ENCODE measurements at places on chromosomes 5 and 9.

- no peak for DNase-seq
Observed at GRCh38 chr9:76613974-76614373, 150.3 kb upstream of the PCA3 start.

- DNase-seq: no peak
Observed at GRCh38 chr5:97554977-97555643, 372.1 kb upstream of the RIOK2 start.

DNA sequence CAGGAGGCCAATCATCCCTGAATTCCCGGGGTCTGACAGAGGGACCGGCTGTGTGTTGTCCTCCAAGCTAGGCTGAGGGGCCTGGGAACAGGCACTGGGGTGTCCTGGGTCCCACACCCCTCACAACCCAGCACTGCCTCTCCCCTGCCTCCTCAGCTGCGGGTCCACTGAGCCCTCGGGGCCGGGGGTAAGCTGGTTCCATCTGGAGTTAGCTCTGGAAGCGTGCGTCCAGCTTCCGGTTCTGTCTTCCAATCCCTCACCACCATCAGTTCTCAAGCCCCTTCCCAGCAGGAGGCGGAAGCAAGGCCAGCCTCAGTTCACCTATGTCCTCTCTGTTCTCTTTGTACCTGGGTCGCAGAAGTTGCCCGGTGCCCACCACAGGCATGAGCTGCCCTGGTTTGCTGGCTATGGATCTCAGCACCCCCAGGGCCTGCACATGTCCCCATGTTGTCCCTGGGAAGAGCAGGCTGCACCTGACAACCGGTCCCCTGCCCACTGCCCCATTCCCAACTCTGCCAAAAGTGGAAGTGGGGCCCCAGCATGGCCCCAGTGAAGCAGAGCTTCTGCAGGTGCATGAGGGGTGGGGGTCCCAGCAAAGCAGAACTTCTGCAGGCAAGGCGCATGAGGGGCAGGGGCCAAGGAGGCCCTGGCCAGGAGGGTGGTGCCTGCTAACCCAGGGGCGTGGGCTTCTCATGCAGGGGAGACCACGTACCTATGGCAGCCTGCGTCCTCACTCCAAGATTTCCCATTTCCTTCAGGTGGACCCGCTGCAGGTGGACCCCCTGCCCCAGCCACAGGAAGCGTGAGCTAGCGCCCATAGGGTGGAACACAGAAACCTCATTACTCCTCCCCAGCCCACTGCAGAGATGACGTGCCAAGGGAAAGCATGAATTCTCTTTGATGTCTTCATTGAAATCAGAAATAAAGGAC is 111.9 kb downstream of the ZNF354C start:
- DNase-seq: no peak

GRCh38 chr9:26685818-26686217 is 206.8 kb downstream of the CAAP1 start:
- no peak for DNase-seq

- no peak for DNase-seq
Observed at GRCh38 chr5:94442991-94443390, 175.4 kb downstream of the KIAA0825 start.

DNA sequence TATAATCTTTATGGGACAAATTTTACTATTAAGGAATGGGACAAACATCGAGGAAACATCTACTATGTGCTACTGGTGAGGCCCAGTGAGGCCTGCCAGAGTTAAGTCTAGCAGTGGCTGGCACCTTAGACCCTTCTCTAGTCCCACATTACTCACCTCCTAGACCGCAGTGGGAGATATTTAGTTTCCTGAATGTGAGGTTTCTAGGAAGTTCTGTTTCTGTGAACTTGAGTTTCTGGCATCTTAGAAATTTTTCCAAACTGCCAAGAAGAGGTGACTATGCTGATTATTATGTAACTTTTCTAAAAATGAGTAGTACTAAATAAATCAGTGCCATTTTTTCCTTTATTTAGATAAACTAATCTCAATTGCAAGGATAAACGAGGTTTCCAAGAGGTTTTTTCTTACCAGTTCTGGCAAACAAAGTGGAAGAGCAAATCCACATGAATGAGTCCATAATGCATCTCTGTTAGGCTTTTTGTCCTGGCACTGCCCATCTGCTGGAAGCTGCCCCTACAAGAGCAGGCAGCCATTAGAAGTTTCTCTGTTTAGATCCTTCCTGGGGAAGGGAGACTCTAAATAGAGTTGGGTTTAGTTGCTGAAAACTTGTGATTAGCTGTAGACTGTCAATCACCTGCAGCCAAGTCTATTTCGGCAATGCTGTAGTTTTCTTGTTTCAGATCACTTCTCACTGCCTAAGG is 348.7 kb downstream of the MAN2A1 start:
- DNase-seq: no peak

DNA sequence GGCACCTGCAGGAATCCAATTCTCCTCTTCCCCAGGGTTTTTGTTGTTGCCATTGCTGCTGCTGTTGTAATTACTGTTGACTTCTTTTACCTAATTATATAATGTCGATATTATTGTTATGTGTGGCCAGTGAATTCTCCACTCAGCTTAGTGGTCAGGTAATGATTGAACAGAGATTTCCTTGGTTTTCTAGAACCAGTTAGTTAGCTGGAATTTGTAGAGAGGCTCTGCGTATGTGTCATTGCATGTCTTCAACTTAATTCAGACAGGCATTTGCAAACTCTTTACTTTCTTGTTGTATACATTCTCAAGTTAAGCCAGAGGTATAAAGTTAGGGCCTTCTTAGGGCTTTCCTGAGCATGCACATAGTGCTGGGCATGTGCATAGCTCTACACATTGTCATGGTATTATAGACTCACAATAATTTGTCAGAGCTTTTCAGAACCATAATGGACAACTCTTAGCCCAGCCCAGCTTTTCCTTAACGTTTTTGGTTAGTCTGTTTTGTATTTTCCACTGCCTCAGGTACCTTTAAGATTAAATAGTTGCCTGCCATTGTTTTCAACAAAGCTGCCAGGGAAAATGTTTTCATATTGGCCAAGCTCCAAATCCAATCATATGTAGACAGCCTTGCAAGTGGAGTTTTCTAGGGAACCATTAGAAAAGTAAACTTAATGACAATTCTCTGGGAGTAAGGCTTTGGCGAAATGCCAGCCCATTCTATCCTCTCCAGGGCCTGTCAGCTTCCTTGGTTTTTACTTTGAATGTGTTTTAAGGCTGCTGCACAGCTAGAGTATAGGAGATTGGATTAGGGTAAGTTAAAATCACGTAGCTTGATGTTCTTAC is 68.1 kb downstream of the UBE2R2 start:
- DNase-seq: no peak

- DNase-seq: no peak
Observed at GRCh38 chr5:134450374-134450773, 38.7 kb upstream of the CDKN2AIPNL start.

DNA sequence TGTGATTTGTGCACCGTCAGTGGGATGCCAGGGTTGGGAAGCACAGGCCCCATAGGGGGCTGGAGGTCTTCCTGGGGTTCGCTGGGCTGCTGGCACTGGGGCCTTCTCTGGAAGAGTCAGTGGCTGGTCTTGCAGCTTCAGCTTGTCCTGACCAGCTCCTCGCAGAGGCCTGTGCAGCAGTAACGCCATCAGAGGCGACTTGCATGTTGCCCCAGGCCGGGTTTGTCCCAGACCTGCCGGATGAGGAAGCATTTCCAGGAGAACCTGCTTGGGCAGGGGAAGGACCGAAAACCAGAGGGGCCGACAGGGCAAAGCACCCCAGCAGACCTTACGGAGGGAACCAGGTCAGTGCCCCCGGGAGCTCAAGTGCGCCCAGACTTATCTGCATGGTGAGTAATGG is 54.7 kb upstream of the IRX2 start:
- DNase-seq: no peak

- DNase-seq: no peak
Observed at GRCh38 chr5:1435369-1435768, 9.9 kb downstream of the SLC6A3 start.

GRCh38 chr5:89401012-89401411 is 518.0 kb upstream of the MEF2C start:
- DNase-seq: no peak

GRCh38 chr5:112253478-112254250 is 165.4 kb downstream of the EPB41L4A start:
- no peak for DNase-seq

- DNase-seq: no peak
Observed at GRCh38 chr5:132435886-132436285, 54.7 kb downstream of the IRF1 start.

DNA sequence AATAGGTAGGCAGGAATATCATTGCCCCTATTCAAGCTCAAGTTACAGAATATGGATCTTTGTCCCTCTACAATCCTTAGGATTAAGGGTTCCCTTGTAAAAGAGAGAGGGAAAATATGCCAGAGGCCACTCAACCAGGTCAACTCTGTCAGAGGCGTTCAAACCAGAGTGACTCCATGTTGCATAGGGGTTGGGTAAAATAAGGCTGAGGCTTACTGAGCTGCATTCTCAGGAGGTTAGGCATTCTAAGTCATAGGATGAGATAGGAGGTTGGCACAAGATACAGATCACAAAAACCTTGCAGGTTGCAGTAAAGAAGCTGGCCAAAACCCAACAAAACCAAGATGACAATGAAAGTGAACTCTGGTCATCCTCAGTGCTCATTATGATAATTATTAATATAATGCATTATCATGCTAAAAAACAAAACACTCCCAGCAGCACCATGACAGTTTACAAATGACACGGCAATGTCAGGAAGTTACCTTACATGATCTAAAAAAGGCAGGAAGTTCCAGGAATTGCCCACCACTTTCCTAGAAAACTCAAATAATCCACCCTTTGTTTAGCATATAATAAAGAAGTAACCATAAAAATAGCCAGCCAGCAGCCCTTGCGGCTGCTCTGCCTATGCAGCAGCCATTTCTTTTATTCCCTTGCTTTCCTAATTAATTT is 64.8 kb downstream of the ERP44 start:
- DNase-seq: no peak

- no peak for DNase-seq
Observed at GRCh38 chr9:121765021-121765950, 113.9 kb downstream of the DAB2IP start.

GRCh38 chr5:108461628-108462367 is 79.9 kb upstream of the FBXL17 start:
- DNase-seq: no peak

GRCh38 chr5:38451074-38451725 is 105.2 kb downstream of the LIFR start:
- no peak for DNase-seq

DNA sequence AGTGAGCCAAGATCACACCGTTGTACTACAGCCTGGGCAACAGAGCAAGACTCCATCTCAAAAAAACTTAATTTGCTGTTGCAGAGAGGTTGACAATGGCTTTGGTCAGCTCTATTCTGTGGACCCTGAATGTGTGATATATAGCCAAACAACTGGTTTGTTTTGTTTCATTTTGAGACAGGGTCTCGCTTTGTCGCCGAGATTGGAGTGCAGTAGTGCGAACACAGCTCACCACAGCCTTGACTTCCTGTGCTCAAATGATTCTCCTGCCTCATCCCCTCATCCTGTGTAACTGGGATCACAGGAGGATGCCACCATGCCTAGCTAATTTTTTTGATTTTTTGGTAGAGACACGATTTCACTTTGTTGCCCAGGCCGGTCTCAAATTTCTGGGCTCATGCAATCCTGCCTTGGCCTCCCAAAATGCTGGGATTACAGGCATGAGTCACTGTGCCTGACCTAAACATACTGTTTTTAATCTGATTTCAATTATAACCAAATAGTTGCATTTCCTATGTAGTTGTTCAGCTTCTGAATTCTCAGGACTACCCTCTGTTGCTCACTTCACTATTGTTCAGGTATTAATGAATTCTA is 9.8 kb downstream of the RNF183 start:
- DNase-seq: no peak

DNA sequence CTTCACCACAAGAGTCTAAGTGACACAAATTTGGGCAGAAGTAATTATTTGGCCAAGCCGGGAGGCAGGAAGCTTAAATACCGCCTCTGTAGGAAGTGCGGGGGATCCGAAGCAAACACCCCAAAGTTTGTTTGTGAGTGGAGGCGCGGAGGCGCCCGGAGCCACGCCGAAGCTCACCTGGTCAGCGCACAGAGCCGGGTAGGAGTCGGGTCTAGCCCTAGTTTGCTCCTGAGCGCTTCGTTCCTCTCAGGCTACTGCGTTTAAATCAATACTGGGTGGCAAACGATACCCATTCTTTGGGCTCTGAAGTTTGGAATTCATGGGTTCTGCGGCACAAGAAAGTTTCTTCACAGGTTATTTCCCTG is 855 bp downstream of the MCC start:
- DNase-seq: no peak

- no peak for DNase-seq
Observed at GRCh38 chr5:137470921-137471220, 28.3 kb downstream of the SPOCK1 start.

DNA sequence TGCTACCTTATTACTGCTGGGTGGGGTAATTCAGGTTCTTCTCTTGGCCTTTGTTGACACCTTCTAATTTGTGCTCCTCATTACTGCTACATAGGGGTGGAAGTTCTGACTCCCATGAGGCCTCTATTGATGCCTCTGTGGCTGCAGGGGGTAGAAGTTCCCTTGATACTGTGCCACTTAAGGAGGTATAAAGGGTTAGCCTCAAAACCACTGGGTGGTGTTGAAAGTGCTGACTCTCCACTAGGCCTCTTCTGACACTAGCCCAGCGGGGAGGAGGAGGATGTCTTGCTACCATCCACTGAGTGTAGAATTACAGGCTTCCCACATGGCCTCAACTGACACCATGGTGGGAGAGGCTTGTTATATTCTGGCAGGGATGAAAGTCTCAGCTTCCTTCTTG is 36.7 kb upstream of the CCDC112 start:
- no peak for DNase-seq

DNA sequence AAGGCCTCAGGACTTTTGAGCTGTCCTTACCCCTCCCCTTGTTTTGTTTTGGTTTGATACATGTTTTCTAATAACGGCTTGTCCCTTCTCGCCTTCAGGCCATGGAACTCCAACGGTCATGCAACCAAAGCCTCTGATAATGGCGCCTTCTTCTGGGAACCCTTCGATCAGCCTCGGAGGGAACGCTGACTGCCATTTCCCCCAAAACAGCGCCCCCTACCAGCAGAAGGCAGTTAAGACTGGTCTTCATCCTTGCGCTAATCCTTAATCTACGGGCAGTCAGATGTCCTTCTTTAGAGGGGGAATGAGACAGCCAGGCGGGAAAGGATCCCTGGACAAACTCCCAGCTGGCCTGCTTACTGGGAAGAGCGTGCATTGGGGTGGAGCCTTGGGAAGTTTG is 276.6 kb downstream of the ICE1 start:
- DNase-seq: no peak

DNA sequence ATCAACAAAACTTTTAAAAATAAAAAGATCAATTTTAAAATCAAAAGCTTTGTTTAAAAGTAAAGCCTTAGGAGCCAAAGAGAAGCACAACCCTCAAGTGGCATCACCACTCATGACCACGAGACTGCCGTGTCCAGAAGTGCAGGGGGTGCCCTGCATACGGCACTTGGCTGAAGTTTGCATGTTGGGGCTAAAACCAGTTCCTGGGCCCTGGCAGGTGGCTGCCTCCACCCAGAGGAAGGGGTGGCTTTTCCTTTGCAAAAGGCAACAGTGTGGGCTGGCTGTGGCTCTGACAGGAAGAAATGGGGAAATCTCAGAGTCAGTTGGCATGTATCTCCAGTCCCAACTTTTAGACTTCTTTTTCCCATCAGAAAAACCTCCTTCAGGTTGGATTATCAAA is 15.3 kb downstream of the TRMO start:
- no peak for DNase-seq
